ENCODE measurements at places on chromosomes 11 and 22.

GRCh38 chr11:19686234-19686633 is 26.4 kb upstream of the NAV2 start:
- DNase-seq = no peak

DNA sequence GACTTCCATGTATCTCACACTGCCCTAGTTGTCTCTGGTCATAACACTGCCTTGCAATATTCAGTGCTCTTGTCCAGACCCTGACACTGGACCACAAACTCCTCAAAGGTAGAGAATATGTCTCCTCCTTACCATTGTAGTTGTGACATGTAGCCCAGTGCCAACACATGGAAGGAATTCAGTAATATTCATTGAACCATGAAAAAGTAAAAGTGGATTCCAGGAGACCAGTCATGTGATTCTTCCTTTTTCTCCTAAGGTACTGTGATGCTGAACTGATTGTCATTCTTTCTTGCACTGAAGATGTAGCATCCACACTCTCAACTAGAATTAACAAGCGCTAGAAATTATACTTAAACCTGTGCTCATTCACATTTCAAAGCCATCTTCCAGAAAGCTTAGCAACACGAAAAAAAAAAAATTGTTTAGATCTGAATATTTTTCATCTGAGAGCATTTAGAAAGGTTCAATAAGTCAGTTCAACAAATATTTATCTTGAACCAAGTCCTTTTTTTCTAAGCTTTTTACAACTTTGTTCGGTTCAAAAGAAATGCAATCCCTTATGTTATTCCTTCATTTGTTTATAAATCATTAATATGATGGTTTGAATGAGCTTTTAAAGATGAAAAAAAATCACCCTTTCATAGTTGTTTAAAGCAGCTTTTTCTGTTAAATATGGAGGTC is 224.7 kb upstream of the BLID start:
- DNase-seq = no peak

GRCh38 chr22:47123827-47124442 is 361.5 kb downstream of the TBC1D22A start:
- DNase-seq = peak; percentile 47

DNA sequence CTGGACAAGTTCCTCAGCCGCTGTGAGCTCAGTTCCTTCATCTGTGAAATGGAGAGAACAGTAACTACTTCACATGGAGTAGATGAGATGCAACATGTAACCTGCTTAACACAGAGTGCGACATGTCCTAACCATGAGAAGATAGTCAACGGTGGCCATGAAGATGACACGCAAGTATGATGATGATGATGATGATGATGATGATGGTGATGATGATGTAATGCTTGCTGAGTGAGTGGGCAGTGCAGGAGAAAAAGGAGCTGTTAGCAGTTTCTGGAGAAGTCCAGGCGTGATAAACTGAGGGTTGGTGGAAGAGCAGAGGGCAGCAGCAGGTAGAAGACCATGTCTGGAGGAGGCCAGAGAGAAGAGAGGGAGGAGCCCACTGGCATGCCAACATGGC is 90.8 kb upstream of the CD82 start:
- no peak for DNase-seq

DNA sequence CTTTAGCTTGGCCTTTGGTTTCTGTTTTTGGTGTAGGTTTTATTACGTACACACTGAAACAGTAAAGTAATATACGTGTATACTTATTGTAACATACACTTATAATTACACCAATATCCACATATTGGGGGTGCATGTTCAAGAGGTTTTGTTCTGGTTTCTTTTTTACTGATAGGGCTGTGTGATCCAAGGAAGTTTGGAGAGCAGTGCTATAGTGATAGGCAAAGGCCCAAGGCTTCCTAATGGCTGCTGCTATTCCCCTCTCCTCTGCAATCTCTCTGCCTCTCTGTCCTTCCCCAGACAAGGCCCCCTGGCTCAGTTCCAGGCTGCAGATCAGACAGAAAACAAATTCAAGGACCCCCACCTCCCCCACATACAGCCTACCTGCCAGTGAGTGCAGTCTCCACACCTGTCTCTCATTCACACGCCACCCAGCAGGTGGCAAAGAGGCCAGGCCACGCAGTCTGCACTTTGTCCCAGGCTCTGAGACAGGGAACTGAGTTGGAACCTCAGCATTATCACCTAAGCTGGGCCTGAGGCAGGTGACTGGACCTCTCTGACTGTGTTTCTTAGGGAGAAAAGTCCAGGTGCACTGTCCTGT is 15.1 kb downstream of the TMEM184B start:
- DNase-seq = no peak

Measured in fibroblast of upper back skin (primary cell).